SJCRH30 (cell line): ENCODE measurements at places on chromosomes 2 and 18. TPM values are rescaled to one million over a fixed set of nuclear protein-coding genes. Genes with fewer than 3 reads are reported as not detected.

GRCh38 chr2:137180012-137180411, 414.7 kb downstream of the THSD7B start:
- DNase-seq, result no peak

- DNase-seq, result no peak
Measured at GRCh38 chr18:42310956-42311355, 355.9 kb downstream of the PIK3C3 start.

GRCh38 chr2:222544661-222545060, 111.2 kb downstream of the FARSB start:
- DNase-seq, result no peak

GRCh38 chr18:44938720-44939665, 258.3 kb downstream of the SETBP1 start:
- no peak for DNase-seq

DNA sequence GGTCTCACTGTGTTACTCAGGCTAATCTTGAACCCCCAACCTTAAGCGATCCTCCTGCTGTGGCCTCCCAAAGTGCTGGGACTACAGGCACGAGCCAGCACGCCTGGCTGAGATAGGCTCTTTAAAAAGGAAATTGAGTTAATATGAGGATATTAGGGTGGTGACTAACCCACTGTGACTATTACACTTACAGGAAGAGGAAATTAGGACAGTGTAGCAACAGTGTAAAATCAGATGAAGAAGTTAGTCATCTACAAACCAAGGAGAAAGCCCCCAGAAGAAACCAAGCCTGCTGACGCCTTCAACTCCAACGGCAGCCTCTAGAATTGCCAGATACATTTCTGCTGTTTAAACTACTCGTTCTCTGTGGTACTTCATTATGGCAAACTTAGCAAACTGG, 711.9 kb downstream of the SUCLG1 start:
- DNase-seq, result no peak

- DNase-seq, result peak; percentile 67
Measured at GRCh38 chr18:5285326-5285725, 10.2 kb downstream of the ZBTB14 start.

DNA sequence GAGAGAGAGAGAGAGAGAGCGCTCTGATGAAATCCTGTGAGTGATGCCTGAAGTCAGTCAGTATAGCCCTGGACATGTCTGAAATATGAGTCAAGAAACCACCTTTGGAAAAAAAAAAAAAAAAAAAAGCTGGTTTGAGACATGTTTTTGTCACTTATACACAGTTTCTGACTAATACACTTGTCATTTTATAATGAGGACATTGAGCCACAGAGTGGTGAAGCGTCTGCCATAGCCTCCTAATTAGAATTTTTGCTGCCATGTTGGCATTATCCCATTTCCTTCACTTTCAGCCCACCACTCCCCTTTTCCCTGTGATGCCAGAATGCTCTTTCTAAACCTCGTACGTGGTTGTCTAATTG, 15.7 kb upstream of the MYO3B start:
- DNase-seq, result no peak

GRCh38 chr2:77296791-77297190, 225.4 kb downstream of the LRRTM4 start:
- no peak for DNase-seq

DNA sequence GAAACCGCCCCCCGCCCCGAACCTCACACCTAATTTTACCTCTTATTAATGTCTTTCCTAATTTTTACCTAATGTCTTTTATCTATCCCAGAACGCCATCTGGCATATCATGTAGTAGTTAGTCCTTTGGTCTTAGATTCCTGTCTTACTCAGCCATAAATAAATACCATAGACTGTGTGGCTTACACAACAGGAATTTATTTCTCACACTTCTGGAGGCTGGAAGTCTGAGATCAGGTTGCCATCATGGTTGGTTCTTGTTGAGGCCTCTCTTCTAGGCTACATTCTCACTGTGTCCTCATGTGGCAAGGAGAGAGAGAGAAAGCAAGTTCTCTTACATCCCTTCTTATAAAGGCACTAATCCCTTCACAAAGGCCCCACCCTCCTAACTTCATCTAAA, 46.8 kb downstream of the RHBDD1 start:
- DNase-seq, result no peak

DNA sequence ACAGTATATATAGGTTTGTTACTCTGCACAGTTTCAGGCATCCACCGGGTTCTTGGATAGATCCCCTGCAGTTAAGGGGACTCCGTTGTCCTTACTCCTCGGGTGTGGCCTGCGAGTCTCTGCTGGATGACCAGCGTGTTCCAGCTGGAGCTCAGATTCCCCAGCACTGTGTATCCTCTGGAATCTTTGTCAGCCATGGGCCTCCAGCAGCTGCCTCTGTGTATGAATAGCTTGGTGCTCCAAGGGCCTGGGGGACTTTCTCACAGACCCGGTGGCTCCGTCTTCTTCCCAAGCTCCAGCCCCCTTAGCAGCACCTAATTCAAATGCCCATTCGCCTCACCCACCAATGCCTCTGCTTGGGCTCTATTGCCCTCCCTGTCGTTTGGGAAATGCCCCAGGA, 6.3 kb downstream of the ANO7 start:
- no peak for DNase-seq

GRCh38 chr2:36339607-36340218, 15.9 kb upstream of the CRIM1 start:
- no peak for DNase-seq

The CLEC4F gene
- total RNA-seq, result not detected in 2 replicates

The TRPM8 gene
- total RNA-seq, result 0.10 and 0.18 TPM in 2 replicates

The KRTCAP3 gene
- total RNA-seq, result 0.24 and 1.2 TPM in 2 replicates

The UGT1A5 gene
- not detected in 2 replicates for total RNA-seq

The ASNSD1 gene
- 165 and 177 TPM in 2 replicates for total RNA-seq

The POU3F3 gene
- total RNA-seq, result 2.3 and 2.4 TPM in 2 replicates

The KLHL29 gene
- total RNA-seq, result 30.8 and 34.1 TPM in 2 replicates

The MEIS1 gene
- 14.3 and 14.7 TPM in 2 replicates for total RNA-seq

The SERPINB3 gene
- not detected in 2 replicates for total RNA-seq

The CHRND gene
- 91.0 and 92.4 TPM in 2 replicates for total RNA-seq

The ATP5F1A gene
- 435 and 468 TPM in 2 replicates for total RNA-seq

The LRRC30 gene
- not detected in 2 replicates for total RNA-seq

The COLEC12 gene
- total RNA-seq, result not detected in 2 replicates
